DMS53 (cell line): ENCODE measurements at places on chromosomes 3 and 15.

GRCh38 chr15:58593870-58594269 lies 155.6 kb downstream of the ADAM10 start:
- no peak for DNase-seq

- no peak for DNase-seq
Observed at GRCh38 chr3:80998022-80998421, 763.4 kb downstream of the GBE1 start.

DNA sequence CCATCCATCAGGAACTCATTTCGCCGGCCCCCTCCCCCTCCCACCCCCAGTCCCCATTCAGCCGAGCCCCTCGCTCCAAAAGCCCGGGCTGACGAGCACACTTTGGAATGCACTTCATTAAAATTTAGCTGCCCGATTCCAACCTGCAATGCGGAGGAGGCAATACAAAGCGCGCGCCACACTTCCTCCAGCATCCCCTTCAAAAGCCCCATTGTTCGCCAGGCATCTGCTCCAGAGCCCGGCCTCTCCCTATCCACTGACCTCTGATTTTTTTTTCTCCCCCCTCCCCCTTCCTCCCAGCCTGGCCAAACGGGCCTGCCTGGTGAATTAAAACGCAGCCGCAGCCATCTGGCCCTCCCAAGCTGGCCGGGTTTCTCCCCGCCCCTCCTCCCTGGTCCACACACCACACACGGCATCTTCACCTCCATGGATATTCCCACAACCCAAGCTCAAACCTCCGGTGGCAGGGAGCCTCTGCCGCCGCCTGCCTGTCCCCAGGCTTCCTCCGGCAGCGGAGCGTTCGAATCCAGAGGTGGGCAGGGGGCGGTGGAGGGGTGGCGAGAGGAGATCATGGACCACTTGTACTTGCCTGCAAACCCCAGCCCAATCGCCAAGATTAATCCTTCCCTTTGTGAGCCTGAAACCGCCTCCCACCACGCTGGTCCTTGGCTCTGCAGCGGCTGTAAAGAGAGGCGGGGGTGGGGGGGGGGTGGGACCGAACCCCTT lies 441.3 kb downstream of the MAGI1 start:
- DNase-seq = no peak

GRCh38 chr15:100926971-100927756 lies 8.0 kb downstream of the LRRK1 start:
- DNase-seq = no peak

GRCh38 chr3:20376665-20377217 lies 190.7 kb upstream of the SGO1 start:
- no peak for DNase-seq

DNA sequence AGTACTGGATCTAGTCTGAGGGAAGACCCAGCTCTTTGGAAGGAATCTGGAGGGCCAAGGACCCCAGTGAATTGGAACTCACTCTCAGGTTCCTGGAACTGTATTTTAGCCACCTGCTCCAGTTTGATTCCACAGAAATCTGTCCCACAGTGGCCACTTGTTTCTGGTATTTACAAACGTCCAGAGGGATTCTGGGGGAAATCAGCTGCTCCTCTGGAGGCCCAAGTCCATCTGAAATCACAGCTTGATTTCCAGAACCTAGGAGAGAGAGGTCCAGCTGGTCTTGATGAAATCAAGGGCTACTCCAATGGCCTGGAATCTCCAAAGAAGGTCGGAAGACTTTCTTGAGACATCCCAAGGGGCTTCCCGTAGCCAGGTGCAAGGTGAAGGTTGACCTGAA lies 132.3 kb upstream of the UMPS start:
- DNase-seq = no peak

DNA sequence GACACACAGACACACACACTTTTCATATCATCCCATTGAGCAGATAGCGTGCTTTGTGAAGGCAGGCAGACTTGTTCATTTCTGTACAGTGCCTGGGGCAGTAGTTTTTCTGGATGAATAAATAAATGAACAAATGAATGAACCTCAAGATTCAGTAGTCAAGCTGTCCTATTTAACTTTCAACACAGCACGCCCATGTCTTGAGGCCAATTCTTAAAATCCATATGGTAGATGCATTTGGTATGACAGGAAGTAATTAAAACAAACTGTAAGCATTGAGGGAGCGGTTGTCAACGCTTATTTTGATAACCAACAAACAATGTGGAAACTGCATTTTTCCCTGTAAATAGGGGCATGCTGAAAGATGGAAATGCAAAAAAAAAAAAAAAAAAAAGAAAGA lies 80.0 kb upstream of the BNC1 start:
- no peak for DNase-seq

- no peak for DNase-seq
Observed at GRCh38 chr15:77168141-77168540, 97.2 kb upstream of the TSPAN3 start.

DNA sequence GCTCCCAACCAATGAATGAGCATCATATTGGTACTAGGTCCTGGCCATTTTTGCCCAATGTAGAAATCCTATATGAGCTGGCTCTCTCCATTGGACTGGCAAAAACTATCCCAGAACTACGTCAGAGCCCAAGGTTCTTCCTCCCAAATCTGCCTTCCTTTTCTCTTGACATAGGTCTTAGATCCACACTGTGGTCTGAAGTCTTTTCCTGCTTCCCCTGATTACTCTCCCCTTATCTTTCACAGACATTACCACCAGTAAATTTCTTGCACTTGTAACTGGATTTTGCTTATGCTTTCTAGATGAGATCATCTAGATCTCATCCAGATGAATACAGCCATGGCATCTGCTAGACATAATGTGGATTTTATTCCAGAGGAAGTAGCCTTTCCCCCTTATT lies 141.2 kb upstream of the GADL1 start:
- DNase-seq = no peak

DNA sequence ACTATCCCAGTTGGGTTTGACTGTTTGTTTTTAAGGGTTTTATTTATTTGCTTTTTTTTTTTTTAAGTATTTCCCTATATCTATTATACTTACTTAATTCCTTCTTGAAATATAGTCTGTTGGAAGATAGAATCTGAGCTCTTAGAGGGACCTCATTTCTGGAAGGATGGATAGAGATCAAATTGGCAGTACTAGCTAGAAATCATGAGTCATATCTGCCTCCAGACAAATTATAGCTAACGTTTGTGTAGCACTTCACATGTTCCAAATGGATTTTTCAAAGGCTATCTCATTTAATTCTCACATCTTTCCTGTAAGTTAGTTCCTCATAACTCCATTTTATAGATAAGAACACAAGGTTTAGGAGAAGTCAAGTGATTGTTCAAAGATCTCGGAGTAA lies 384.7 kb downstream of the ZIC1 start:
- DNase-seq = no peak

DNA sequence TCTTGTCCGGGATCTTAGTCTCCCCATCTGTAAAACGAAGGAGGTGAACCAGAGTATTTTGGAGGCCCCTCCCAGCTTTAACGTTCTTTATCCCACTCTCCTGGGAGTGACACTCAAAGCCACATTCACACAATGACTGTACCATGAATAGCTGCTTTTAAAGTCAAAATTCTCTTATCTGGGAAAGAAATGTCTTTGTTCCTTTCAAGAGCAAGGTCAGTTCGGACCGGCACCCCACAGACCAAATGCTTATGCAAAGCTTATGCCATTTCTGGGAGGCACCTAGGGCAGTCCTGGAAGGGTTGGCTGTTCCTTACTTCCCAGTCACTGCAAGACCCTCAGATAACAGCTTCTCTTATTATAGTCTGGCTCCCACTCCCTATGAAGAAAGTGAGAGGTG lies 53.5 kb upstream of the WNT5A start:
- DNase-seq = no peak

DNA sequence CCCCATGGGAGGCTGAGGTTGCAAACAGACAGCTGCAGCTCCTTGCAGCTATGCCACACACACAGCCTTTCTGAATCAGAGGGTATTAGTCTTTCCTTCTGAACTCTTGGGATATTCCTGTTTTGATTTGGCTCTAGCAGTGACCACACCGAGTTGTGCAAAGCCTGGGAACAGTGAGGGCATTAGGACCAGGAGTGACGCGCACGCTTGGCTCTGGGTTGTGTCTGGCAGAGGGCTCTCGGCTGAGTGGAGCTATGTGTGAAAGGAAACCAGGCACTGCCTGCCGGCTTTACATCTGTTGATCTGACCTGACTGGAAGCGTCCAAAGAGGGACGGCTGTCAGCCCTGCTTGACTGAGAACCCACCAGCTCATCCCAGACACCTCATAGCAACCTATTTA lies at the start of gene GALNT15:
Gene GALNT15 (plus strand): TSS at position 292 of the 400 bp plus-strand sequence. CDS start 472 bp downstream, outside the sequence.
- DNase-seq = no peak

- no peak for DNase-seq
Observed at GRCh38 chr3:17580901-17581300, 161.5 kb downstream of the TBC1D5 start.

DNA sequence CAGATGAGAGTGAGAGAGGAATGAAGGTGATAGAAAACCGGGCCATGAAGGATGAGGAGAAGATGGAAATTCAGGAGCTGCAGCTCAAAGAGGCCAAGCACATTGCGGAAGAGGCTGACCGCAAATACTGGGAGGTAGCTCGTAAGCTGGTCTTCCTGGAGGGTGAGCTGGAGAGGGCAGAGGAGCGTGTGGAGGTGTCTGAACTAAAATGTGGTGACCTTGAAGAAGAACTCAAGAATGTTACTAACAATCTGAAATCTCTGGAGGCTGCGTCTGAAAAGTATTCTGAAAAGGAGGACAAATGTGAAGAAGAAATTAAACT lies 88.9 kb downstream of the EOMES start:
- DNase-seq = peak; percentile 58

- no peak for DNase-seq
Observed at GRCh38 chr3:196127308-196128040, 45.6 kb upstream of the TFRC start.

- no peak for DNase-seq
Observed at GRCh38 chr15:96047255-96047931, 283.1 kb upstream of the NR2F2 start.

DNA sequence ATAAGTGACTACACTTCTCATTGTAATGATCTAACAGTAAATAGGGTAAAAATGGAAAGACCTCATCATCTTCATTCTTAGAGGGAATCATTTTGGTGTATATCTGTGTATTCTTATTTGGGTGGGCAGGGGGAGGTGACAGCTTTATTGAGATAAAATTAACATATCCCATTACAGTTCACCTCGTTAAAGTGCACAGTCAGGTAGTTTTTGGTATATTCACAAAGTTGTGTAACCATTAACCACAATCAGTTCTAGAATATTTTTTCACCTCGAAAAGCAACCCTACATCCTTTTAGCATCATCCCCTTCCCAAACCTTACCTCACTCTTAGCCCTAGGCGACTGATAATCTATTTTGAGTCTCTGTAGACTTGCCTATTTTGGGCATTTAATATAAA lies 8.1 kb downstream of the PIAS1 start:
- DNase-seq = no peak

DNA sequence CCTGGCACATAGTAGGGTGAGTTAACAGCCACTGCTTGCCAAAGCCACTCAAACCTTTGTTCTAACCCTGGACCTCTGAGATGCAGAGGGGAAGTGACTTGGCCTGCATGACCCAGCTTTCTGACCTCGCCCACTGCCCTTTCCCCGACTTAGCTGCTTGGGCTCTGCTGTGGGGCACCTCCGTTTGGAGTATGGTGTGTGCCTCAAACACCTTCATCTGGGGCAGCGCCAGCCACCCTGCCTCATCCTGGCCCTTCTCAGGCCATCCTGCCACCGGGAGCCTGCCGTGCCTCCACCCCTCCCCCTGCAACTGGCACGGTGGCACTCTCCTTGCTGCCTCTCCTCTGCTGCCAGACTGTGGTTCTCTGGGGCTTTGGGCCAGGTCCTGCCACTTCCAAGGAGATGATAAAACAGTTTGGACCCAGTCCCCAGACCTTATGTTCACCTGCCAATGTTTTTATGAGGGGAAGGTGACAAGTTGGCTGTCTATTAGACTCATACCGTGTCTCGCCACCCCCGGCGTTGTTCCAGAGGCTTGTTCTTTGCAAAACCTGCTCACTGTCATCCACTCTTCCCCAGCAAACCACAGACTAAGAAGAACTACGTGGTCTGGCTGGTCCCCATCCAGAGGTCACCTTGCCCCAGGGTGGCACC lies 32.2 kb downstream of the SLC6A6 start:
- DNase-seq = no peak

GRCh38 chr15:76994971-76995945 lies at the start of gene PSTPIP1:
PSTPIP1 (plus strand) TSS chr15:76995126; CDS start chr15:76995574, 448 bp downstream.
- DNase-seq = no peak

GRCh38 chr3:8103954-8104353 lies 397.7 kb upstream of the LMCD1 start:
- DNase-seq = no peak

DNA sequence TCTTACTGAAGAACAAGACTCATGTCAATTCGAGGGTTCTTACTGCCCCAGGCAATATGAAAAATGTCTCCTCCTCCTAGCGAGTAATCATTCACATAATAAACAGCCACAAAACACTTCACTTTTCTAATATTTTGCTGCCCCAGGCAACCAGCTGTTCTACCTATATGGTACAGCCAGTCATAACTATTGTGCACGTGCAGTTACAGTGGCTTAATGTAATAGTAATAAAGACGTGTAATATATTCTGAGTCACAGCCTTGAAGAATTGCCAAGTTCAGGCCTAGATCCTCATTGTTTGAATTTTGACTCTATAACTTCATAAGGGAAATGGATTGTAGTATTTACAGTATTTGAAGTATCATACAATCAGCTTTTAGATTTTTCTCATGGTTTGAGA lies 1250.0 kb upstream of the GBE1 start:
- DNase-seq = peak; percentile 0

DNA sequence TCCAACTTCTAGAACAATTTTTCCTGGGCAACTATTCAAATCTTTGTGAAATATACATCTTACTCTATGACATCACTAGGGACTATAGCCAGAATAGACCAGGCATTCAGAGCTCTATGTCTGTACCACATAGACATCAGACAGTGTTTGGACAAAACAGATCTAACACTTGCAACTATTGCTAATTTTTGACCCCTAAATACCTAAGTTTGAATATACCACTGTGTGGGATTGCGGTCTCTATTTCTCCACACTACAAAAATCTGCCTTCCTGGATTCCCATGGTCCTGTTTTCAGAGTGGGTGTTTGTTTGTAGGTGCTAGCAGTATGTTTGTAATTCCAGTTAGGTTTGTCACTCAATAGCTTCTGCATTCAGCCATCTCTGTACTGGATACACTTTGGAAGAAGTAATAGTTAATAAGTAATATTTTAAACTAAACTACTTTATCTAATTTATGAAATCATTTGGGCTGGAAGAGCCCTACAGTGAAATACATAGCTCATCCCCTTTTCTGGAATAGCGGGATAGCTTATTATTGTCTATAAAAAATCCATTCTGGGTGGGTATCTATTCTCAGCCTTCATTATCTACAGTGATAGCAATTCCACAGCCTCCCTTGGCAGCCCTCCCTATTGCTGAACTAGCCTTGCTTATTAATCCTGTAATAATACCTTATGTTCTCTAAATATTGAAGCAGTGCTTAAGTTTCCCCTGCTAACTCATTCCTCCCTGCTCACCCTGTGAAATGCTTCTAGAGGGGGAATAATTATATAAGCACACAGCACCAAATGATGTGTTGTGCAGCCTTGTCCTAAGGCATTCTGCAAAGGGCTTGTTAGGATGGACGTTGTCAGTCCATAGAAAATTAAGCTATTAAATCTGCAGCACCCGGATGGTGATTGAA lies 49.4 kb downstream of the RBMS3 start:
- DNase-seq = no peak

GRCh38 chr3:141440942-141441341 lies 45.9 kb upstream of the RASA2 start:
- no peak for DNase-seq
